ENCODE measurements at places on chromosomes 12 and 14.

DNA sequence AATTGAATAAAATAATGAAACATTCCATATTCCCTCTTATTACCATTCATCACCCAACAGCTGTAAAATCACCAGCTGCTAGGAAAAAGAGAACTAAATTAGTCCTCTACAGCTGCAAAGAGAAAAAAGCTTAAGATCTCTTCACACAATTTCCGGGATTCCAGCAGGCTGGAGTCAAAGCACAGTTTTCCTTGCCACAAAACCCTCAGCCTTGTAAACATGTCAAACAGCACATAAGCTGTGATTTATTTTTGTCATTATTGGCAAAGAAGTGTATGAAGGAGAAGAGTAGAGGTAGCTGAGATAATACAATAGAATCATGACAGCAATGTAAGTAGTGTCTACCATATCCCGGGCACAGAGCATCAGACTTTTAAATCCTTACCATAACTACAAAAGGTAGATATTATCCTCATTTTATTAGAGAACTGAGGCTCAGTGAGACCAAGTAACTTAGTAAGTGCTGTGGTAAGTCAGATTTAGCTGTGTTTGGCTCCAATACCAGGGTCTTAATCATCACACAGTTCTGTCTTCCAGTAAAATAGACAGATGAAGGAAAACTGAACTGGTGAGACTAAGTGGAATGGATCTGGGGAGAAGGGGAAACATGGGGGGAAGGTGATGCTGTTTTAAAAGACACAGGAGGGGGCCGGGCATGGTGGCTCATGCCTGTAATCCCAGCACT, 57.3 kb downstream of the NTN4 start:
- DNase-seq = no peak

DNA sequence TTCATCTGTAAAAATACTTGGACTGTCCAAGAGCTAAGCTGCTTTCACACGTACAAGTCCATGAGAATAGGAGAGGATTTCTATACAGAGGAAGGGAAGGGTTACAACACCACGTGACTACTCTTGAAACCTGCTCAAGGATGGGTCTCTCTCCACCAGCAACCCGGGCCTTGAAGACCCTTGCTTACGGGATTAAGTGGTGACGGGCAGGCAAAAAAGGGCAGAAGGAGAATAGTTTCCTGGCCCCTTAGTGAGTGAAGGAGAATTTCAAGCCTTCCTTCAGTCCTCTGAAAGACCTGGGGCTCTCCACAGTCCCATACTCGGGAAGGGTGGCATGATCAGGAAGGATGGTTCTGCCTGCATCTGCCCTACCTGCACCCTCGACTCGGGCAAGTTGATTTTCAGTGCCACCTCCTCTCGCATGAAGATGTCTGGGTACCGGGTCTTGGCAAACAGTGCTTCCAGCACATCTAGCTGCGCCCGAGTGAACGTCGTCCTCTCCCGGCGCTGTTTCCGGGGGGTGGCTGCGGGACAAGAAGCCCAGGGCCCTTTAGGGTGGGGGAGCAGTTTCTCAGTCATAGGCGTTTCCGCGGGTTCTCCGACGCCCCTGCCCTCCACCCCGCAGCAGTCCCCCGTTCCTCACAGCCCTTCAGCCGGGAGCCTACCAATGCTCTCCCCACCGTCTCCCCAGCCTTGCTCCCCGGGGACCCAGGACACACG, 6.3 kb downstream of the OTX2 start:
- DNase-seq = no peak

DNA sequence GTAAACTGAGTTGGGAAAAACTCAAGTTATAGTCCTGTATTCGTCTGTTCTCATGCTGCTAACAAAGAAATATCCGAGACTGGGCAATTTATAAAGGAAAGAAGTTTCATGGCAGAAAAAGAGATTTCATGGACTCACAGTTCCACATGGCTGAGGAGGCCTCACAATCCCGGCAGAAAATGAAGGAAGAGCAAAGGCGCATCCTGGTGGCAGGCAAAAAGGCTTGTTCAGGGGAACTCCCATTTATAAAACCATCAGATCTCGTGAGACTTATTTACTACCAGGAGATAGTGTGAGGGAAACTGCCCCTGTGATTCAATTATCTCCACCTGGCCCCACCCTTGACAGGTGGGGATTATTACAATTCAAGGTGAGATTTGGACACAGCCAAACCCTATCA, 292.6 kb upstream of the SYT1 start:
- DNase-seq = no peak

DNA sequence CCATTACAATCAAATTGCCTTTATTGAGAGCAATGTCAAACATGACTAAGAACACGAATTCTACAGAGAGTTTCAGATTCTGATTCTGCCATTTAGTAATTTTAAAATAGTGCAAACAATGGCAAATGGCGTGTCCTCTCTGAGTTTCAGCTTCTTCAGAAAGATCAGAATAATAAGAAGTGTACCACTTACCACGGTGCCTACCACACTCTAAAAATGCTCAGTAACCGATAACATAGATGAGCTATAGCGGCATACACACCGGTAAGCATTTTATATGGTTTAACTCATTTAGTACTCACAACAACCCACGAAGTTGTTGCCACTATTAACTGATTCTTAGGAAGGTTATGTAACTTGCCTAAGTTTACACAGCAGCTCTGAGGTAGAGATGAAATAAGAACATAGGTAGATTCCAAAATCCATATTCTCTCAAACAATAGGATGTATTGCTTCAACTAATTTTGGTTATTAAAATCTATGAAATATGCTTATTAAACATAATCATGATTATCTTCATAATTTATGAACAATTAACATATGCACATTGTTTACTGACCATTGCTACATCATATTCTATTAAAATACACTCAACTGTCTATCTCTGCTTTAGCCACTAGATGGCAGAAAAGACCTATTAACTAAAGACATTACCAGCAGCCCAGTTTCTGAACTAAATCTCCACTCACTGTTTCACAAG, 38.3 kb downstream of the SLC6A15 start:
- DNase-seq = no peak

DNA sequence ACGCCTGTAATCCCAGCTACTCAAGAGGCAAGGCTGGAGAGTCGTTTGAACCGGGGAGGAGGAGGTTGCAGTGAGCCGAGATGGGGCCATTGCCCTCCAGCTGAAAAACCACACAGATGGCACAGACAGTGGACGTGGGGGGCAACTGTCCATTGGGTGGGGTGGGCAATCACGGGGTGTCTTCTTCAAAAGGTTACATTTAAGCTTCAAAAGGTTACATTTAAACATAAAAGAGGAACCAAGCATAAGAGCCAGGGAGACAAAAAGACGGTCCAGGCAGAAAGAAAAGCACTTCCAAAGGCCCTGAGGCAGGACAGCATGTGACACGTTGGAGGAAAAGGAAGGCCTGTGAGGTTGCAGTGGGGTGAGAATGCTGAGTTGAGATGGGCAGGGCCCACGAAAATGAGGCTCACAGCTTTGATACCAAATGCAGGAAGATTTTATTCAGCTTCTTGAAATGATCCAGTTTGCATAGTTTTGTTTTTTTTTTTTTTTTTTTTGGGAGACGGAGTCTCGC, 10.7 kb downstream of the SCARB1 start:
- no peak for DNase-seq

- no peak for DNase-seq
These were observed 2.6 kb downstream of the GLRX5 start for GRCh38 chr14:95537298-95538089.

DNA sequence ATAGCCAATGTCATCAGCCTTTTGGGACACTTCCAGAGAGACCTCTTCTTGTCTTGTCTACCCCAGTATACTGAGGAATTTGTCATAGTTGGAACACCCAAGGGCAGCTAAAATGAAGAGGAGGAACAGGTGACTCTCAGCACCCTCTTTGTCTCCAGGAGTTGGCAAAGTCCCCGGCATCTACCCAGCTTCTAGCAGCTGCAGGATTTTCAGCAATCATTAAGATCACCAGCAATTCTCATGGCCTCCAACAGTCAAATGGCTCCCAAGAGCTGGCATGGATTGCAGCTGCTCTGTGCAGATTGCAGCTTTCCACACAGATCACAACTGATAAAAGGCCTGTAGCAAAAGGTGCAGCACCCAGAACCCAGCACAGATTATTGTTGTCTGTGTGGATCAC, 32.9 kb downstream of the RERGL start:
- no peak for DNase-seq

DNA sequence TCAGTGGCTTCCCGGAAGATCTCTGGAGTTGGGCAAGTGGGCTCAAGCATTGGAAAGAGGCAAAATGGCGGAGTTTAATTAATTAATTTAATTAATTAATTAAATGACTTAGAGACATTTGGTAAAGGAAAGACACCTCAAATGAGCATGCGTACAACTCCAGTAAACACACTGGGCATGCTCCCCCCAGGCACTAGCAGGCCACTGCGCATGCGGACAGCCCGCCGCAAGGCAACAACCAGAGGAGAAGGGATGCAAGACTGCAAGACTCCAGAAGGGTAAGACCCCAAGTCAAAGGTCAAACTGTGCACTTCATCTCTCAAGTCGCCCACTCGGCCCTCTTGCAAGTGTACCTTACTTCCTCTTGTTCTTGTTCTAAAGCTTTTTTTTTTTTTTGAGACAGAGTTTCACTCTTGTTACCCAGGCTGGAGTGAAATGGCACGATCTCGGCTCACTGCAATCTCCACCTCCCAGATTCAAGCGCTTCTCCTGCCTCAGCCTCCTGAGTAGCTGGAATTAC, 57.8 kb upstream of the PSMC1 start:
- no peak for DNase-seq

All from stimulated activated CD4-positive, alpha-beta T cell treated with anti-CD3 and anti-CD28 coated beads, TNF-alpha, amount 100 ng/mL, for 4 hours (primary cell).